ENCODE measurements at places on chromosomes 1 and 21. TPM values are rescaled to one million over a fixed set of nuclear protein-coding genes. Genes with fewer than 3 reads are reported as not detected.

The LRRC38 gene
- total RNA-seq: not detected

The SETD4 gene
- total RNA-seq: 9.9 TPM

The CYYR1 gene
- not detected for total RNA-seq

The PGLYRP3 gene
- not detected for total RNA-seq

The FMO5 gene
- total RNA-seq: 0.29 TPM

The KIAA1614 gene
- total RNA-seq: 0.66 TPM

The DCDC2B gene
- total RNA-seq: not detected

The KIF2C gene
- 36.2 TPM for total RNA-seq

The DSTYK gene
- total RNA-seq: 7.8 TPM

The CNR2 gene
- 0.02 TPM for total RNA-seq

The ZNF683 gene
- total RNA-seq: not detected

The OR10Z1 gene
- not detected for total RNA-seq

The UTS2 gene
- not detected for total RNA-seq

The FCER1A gene
- total RNA-seq: not detected

The OPRD1 gene
- 0.02 TPM for total RNA-seq

The MANEAL gene
- 25.5 TPM for total RNA-seq

The C1orf141 gene
- not detected for total RNA-seq

The LAPTM5 gene
- total RNA-seq: 0.33 TPM

The CNIH3 gene
- 0.55 TPM for total RNA-seq

The OR10J5 gene
- total RNA-seq: not detected

The DIO1 gene
- not detected for total RNA-seq

The DDOST gene
- 203 TPM for total RNA-seq

The TRIM67 gene
- total RNA-seq: 0.09 TPM

The BARHL2 gene
- not detected for total RNA-seq

The FAM72A gene
- total RNA-seq: 9.3 TPM

The LCE6A gene
- total RNA-seq: not detected

The NR1I3 gene
- 0.26 TPM for total RNA-seq

The TMEM9 gene
- 90.1 TPM for total RNA-seq

The FAM151A gene
- total RNA-seq: 0.14 TPM

The VSIG8 gene
- not detected for total RNA-seq

The CCDC185 gene
- not detected for total RNA-seq

The TSSK3 gene
- total RNA-seq: not detected

The TEX38 gene
- not detected for total RNA-seq

The PEAR1 gene
- total RNA-seq: 6.0 TPM

The PFKL gene
- 41.4 TPM for total RNA-seq

The FCRL4 gene
- not detected for total RNA-seq

The MOV10 gene
- total RNA-seq: 28.0 TPM
